ENCODE measurements at places on chromosomes 7 and 10.

GRCh38 chr7:139709485-139709884 is 68.3 kb downstream of the HIPK2 start:
- DNase-seq, result no peak

DNA sequence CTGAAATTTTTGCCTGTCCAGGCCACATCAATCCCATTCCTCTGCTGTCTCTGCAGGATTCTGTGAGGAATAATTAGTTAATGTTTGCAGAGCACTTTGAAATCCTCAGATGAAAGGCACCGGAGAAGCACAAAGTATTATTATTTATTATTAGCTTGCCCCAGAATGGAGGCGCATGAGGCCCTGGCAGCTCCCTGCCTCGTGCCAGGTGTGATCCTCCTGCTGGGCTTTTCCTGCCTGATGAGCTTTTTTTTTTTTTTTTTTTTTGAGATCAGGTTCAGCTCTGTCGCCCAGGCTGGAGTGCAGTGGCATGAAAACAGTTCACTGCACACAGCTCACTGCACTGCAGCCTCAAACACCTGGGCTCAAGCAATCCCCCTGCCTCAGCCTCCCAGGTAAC is 65.2 kb downstream of the TCF7L2 start:
- no peak for DNase-seq

GRCh38 chr7:90933041-90933440 is 331.2 kb upstream of the FZD1 start:
- no peak for DNase-seq

- DNase-seq, result no peak
These were observed 96.8 kb downstream of the TRRAP start for GRCh38 chr7:98974906-98975816.

GRCh38 chr7:49580000-49580399 is 193.4 kb upstream of the VWC2 start:
- DNase-seq, result peak; percentile 73

- no peak for DNase-seq
These were observed 217.0 kb upstream of the CTBP2 start for GRCh38 chr10:125377368-125377767.

- no peak for DNase-seq
These were observed 111.4 kb upstream of the FGFR2 start for GRCh38 chr10:121709675-121710073.

DNA sequence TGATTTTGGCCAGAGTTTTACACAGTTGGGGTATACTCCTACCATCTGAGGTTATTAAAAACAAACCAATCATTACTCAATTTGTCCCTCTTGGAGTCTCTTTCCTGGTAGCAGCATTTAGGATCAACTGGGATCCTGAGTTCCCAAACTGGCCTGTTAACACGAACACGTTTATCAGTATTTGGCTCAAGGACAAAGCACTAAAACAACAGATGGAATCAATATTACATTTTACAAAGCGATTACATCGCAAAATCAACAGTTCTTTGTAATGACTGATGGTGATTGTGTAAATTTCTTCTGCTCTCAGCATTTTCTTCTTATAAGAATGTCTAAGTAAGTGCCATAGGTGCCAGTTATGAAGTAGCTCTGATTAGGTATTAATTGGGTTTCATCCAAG is 582.9 kb upstream of the ANKRD30A start:
- DNase-seq, result no peak

GRCh38 chr7:149815661-149816266 is 22.4 kb upstream of the ZNF862 start:
- DNase-seq, result peak; percentile 77

GRCh38 chr7:28509251-28510025 is 97.1 kb downstream of the CREB5 start:
- no peak for DNase-seq

GRCh38 chr10:69004821-69005220 is 16.2 kb downstream of the KIFBP start:
- no peak for DNase-seq

DNA sequence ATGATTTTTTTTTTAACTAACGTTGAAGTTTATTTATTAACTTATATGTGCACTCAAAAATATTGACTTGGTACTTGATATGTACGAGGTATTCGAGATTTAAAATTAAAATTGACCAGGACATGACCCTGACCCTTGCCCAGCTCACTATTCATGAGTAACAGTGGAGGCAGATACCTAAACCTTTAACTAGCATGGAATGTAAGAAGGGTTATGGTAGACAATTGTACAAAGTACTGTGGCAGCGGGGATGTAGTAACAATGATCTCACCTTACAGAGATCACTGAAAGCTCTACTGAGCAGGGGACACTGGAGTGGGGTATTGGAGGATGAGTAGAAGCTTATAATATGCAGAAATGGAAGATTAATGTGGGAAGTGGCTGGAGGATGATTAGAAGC is 60.8 kb downstream of the ADRA2A start:
- DNase-seq, result no peak

DNA sequence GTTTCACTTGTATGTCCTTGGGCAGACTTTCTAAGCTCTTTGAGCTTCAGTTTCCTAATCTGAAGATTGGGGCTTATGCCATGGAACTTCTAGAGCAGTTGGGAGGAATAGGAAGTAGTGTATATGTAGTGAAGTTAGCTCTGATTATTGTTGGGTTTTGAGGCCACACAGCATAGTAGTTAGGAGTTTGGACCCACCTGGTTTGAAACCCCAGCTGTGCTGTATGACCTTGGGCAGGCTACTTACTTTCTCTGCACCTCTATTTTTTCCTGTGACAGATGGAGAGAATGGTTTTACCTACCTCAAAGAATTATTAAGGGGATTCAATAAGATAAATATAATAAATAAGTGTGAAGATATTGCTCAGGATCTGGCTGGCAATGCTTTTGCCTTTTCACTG is 61.4 kb upstream of the ADRB1 start:
- DNase-seq, result no peak

Measured in posterior cingulate gyrus (tissue), 11 donors.